ENCODE measurements at places on chromosomes 11 and 22.

GRCh38 chr11:87251560-87251959 is 213.8 kb downstream of the TMEM135 start:
- no peak for DNase-seq

DNA sequence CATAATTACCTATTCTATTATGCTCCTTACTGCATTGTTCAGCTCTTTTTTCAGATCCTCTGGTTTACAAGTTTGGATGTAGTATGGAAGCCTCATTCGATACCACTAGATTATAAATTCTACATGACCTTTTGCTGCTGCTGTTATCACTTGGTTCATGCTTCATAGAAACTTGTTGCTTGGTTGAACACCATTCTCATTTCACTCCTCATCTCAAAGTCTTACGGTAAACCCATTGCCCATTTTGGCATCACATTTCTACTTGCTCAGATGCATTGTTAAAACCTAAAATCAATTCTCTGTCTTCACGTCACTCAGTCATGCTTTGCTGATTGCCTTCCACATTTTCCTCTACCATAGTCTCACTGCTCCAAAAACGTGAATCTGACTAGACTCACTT is 155.5 kb upstream of the DDI1 start:
- DNase-seq: no peak

- DNase-seq: no peak
These were observed 122.1 kb downstream of the NAV2 start for GRCh38 chr11:19834771-19835170.

- no peak for DNase-seq
These were observed 32.0 kb downstream of the BUD13 start for GRCh38 chr11:116740741-116741140.

GRCh38 chr22:43004362-43005035 is 10.4 kb downstream of the PACSIN2 start:
- no peak for DNase-seq

DNA sequence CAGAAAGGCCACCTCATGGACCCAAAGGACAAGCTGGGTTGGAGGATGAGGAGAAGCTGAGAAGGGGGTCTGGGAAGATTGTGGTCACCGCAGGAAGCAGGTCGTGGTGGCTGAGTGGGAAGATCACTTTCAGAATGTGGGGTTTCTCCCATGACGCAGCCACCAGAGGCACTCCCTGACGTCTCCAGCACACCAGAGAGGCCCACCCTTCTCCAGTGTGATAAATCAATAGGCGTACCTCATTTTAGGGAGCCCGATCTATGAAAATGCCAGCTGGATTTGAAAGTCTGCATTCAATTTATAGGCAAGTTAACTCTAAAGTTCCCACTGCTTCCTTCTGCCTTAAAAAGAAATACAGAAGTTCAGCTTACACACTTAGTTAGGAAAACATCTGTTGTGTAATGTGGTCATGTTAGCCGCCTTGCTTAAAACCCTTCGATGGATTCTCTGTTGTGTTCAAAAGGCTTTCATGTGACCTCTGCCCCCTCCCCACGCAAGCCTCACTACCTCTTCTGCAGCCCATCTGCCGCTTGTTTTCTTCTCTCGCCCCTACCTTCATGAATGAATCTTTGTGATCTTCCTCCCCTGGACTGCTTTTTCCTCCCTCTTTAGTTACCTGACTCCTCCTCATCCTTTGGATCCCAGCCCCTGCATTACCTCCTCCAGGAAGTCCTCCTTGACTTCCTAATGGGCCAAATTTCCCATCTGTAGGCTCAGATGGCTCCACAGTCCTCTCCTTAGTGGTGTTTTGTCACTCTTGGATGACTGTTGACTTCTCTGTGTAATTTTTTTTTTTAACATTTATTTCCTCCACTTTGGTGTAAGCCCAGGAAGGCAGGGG is 10.7 kb downstream of the TSPAN18 start:
- no peak for DNase-seq

GRCh38 chr11:84890676-84891075 is 736.5 kb downstream of the DLG2 start:
- no peak for DNase-seq
